ENCODE measurements at places on chromosomes 3 and 15. TPM values are rescaled to one million over a fixed set of nuclear protein-coding genes. Genes with fewer than 3 reads are reported as not detected.

GRCh38 chr15:64066451-64066850 is 20.2 kb upstream of the DAPK2 start:
- DNase-seq, result no peak

DNA sequence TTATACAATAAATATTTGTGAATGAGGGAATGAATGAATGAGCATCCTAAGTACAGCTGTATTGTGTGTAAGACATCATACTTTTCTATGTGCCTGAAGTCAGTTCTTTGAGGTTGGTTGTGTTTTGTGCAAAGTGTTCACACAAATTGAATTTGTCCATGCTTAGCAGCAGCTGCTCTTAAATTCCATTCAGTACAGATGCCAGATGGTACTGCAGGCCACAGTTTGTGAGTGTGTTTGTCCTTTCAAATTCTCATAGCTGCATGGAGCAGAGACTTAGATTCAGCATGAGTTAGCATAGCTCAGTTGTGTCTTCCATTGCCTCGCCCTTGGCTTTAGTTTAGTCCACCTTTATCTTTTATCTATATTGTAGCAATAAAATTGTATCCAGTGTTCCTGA is 3.8 kb upstream of the ZNF385D start:
- no peak for DNase-seq

DNA sequence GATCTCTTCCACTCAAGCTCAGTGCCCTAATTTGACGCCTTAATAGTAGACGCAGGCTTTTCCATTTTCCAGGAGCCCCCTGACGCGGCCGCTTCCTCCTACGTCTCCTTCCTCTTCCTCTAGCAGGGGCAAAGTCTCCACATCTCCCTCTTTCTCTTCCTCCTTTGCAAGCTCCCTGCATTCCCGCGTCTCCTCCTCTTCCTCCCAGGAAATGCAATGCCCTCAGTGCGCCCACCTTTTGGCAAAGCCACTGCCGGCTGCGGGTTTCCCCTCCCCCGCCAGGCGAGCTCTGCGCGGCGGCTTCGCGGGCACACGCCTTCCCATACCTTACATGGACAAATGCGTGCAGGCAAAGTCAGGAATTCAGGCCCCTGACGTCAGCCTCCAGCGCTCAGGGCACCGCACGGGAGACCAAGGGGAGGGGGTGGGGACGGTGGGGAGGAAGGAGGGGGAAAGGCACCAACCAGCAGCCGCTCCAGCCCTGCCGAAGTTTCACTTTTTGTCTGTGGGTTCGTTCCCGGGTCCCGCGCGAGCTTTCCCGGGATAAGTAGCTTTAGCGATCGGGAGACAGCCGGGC is 432 bp upstream of the LPP start:
- peak; percentile 66 for DNase-seq

DNA sequence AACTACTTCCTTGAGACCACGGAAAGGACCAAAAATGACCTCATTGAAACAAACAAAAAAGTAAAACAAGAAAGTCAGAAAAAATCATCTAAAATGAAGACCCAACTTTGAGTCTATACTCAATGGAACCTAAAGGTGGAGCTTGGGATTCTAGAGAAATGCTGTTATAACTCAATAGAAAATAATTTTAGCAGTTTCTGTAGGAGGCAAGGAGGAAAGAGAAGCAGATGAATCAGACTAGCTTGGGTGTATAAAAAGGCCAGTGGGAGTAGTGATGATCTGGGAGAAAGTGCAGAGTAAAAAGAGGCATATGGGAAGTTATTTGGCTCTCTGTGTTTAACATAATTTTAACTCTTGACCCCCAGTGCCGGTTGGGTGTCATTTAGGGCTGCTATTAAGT is 94.4 kb downstream of the TMCO5A start:
- no peak for DNase-seq

GRCh38 chr15:79051941-79052731 is 38.4 kb downstream of the RASGRF1 start:
- no peak for DNase-seq

DNA sequence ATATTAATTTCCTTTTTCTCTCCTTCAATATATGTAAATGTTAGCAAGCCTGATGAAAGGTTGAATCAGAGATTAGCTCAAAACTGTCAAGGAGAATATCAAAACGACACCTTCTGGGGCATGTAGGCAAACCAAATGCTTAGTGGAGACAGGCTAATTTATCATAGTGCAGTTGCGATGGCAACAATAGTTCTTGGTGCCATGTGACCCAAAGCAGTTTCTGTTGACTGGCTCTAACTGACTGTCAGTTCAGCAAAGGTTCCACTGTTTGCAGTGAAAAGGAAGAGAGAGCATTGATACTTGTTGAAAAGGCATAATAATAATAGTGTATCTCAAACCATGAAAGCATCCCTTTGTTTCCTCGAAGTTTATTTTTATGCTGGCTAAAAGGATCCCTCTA is 513.9 kb downstream of the NLGN1 start:
- DNase-seq, result no peak

GRCh38 chr15:90300988-90301706 is 35.7 kb downstream of the NGRN start:
- no peak for DNase-seq

DNA sequence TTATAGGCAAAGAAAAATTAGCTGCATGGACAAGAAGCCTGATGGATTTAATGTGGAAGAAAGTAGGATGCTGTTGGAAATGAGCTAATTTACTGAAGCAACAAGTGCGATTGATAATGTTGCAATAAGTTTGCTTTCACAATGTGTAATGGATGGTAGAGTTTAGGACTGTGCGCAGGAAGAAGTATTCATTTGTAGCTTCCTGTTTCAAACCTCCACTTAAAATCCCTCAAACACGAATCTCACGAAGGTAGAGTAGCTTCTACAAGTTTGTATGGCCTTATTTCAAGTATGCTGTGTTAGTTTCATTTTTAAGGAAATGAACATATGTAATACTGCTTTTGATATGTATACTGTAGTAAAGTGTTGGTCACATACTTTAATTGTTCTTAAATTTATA is 42.3 kb downstream of the KCNH8 start:
- no peak for DNase-seq

GRCh38 chr3:62920466-62920784 is 45.2 kb upstream of the CADPS start:
- no peak for DNase-seq

- DNase-seq, result no peak
These were observed 17.5 kb upstream of the RBP1 start for GRCh38 chr3:139557041-139557440.

DNA sequence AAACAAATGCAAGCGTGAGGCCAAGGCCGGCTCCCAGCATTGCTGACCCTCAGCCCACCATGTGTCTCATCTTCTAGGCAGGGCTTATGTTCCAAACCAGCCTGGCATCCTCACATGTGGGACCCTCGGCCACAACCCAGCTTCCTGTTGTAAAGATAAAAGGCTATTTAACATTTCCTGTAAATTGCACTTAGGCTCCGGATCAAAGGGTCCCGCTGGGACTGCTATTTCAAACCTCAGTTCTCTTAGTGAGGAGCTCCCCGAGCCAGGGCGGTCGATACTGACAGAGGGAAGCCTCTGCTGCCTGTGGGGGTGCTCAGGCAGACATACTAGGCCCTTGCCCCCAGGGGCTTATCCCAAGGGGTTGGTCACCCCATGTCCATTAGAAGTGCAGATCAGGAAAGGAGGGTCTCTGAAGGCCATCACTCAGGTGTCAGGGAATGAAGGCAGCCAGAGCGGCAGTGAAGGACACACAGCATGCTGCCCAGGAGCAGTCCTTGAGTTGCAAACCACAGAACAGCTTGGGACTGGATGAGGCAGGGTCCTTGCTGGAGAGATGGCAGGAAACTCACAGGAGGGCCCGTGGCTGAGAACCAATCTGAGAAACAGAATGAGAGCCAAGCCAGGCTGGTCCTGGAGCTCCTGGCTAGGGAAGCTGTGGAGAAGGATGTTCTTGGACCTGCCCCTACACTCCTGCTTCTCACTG is 239.9 kb downstream of the TLE3 start:
- DNase-seq, result no peak

The PRSS50 gene
- total RNA-seq, result not detected

The CCR8 gene
- not detected for total RNA-seq

The NDUFAF3 gene
- 115 TPM for total RNA-seq

The CASR gene
- total RNA-seq, result not detected

The ACSBG1 gene
- total RNA-seq, result under 0.01 TPM

The TMCO5A gene
- total RNA-seq, result not detected

The KBTBD13 gene
- total RNA-seq, result not detected

The ADAMTS9 gene
- total RNA-seq, result 72.1 TPM

The MEX3B gene
- 23.6 TPM for total RNA-seq

The GATM gene
- total RNA-seq, result not detected

The THRB gene
- total RNA-seq, result 0.06 TPM
